ENCODE measurements at places on chromosomes 2 and 18.

DNA sequence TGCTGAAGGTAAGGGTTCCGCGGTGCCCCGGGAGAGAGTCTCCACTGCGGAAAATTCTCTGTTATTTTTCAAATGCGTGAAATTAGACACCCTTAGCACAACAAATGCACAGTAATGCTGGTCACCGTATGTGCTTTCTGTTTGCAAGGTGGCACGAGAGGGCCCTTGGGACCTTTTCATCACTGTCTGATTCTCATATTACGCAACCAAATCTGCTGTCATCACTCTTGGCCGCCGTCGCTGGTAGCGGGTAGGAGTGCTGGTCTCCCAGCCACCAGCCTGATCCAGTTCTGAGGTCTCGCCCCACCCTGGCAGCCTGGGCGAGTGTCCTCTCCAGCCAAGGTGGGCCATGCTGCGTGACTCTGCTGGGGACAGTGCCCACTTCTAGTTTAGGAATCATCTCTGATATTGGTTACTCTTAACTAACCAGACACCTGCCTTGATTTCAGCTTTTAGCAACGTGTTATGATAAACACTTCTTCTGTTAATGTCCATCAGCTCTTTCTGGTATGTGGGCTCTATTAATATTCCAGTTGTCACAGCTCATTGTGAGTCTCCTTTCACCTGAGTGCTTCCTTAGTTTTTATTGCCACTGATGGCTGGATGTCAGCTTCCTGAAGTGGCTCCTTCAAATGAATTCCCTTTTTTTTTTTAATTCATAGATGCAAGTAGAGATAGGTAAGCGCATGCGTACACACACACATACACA is 199.4 kb downstream of the GBX2 start:
- no peak for DNase-seq

- no peak for DNase-seq
These were observed 1425.7 kb downstream of the DSC3 start for GRCh38 chr18:29616867-29617266.

DNA sequence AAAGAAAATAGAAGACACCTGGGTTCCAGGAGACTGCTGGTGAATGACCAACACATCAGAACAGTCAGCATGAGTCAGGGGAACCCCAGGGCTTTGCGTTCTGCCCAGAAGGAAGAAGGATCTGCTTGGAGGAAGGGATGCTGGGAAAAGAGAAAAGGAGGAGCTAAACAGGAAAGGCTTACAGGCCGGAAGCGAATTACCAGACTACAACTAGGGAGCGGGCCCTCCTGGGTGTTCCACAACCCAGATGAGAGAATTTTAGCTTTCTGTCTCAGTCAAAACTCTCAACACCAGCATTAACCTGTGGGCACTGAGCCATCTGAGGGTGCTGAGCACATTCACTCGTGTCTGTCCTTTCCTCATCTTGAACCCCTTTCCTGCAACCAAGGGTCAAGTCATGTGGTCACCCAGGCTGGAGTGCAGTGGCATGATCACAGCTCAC is 19.2 kb downstream of the CDC42EP3 start:
- DNase-seq, result no peak

DNA sequence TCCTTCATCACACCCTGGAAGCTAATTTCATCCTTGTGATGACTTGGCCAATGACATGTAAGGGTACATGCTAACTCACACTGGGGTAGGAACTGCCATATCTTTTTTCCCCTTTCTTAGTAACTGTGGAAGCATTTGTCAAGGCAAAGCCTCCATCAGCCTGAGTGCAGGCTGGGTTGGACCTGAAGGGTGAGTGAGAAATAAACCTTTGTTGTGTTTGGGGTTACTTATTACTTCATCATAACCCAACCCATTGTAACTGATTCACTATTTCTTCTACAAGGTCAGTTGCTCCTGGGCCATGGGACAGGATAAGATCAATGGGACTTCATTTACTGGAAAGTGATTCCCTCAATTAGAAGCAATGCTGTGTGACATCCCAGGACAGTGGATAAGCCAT is 108.4 kb downstream of the COL6A3 start:
- DNase-seq, result no peak

GRCh38 chr2:43885132-43885632 is 46.4 kb downstream of the ABCG8 start:
- no peak for DNase-seq

DNA sequence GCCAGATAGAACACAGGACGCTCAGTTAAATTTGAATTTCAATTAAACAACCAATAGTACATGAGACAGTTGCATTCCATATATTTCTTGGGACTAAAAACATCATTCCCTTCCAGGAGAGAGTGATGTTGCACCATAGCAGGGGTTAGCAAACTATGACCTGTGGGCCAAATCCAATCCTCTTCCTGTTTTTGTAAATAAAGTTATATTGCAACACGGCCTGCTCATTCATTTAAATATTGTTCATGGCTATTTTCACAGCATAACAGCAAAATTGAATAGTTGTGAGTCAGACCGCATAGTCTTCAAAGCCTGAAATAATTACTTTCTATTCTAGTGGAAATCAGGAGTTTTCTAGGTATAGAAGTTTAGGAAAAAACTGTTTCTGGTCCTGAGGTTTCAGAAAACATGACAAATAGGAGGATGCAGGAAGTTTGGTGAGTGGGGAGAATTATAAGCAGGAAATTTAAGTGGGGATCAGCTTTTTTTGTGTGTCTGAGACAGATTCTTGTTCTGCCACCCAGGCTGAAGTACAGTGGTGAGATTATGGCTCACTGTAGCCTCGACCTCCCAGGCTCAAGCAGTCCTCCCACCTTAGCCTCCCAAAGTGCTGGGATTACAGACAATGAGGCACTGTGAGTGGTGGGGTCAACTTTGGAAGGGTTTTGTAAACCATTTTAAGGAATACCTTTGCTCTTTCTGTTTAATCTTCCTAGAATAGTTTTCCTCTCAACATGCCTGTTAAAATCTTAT is 131.5 kb downstream of the SOCS6 start:
- no peak for DNase-seq

DNA sequence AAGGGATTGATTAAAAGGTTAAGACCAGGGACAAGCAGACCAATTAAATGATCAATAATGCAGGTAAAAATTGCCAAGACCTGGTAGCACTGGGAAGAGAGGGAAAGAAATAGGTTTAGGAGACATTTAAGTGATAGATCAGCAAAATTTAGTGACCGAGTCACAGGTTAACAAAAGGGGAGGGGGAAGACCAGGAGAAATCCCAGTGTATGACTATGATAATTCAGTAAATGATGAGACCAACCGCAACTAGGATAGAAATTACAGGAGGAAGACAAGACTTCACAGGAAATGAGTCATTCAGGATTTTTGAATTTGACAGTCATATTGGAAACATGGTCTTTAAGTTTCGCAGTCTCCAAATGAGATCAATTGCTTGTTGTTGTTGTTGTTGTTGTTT is 62.9 kb downstream of the COBLL1 start:
- no peak for DNase-seq

GRCh38 chr2:24026233-24026632 is 16.3 kb downstream of the MFSD2B start:
- DNase-seq, result no peak

DNA sequence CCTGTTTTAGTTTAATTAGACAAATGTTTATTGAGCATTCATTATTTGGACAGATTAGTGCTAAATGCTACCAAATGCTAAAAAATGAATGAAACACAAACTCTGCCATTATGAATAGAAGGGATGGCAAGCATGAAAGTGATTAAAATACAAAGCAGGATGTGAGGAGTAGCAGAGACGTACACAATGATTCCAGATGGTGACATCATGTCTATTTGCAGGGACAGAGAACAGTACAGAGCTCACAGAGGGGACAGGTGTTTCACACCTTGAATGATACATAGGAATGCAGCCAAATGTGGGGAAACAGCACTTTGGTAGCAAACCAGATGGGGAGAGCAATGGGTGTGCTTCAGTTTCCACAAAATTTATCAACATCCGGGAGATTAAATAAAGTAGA is 76.3 kb downstream of the CD226 start:
- no peak for DNase-seq

- DNase-seq, result peak; percentile 9
These were observed 634 bp downstream of the PTPRM start for GRCh38 chr18:7567474-7568425.

DNA sequence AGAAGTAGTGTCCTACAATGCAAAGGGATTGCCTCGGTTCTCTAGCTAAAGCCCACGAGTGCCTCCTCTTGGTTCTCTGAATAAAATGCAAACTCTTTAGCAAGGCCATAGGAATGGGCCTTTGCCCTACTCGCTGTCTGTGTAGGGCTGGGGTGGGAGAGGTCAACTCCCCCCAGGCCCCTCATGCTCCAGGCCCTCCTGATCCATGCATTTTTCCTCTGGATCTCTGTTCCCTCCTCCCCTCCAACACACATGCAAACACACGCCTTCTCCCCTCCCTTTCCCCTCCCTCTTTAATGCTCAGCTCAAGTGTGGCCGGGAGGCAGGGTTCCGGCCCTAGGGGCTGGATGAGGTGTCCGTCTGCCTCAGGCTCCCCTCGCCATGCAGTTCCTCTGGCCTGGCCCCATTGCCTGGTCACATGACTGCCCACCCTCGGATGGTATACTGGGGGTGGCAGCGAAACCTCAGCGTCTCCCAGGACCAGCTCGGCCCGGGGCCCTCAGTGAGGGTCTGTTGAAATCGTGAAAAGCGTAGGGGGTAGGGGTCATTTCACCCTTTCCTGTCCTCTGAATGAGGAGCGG is 14.9 kb upstream of the KLF11 start:
- DNase-seq, result no peak

DNA sequence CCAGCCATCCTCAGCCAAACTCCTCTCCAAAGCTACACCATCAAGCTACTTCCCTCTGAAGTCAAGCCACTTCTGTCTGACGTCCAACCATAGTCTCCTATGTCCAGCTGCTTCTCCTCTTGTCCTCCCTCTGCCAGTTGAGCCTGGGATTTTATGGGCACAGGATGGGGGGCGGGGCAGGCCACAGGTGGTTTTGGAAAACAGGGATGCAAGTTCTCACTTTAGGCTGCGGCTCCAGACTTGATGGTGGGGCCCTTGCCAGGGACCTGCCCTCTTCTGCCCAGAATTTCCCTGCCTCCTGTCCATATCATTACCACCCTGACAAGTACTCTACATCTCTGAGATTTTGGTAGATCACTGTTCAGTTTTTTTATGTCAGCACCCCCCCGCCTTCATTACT is 41.6 kb downstream of the TEX51 start:
- DNase-seq, result no peak

GRCh38 chr2:25221579-25221978 is 53.2 kb upstream of the POMC start:
- no peak for DNase-seq

GRCh38 chr2:233287871-233288270 is 19.7 kb upstream of the SAG start:
- DNase-seq, result no peak

- DNase-seq, result no peak
These were observed 255.3 kb downstream of the VAPA start for GRCh38 chr18:10169064-10169562.

DNA sequence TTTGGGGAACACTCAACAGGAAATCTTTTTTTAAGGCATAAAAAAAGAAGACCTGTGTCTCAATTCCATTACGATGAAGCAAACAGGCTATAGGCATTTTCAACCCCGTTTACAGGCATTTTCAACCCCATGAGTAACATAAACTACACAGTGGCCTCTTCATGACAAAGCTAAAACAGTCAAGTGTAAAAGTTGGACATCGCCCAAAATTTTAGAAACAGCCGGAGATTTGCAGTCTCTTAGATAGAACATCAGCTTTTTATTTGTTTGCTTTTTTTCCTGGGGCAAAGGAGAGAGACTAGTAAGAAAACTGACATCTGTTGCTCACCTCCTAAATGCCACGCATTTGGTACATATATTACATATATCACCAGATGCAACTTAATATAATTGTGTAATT is 173.7 kb downstream of the CMPK2 start:
- no peak for DNase-seq

GRCh38 chr2:136134126-136134525 is 16.2 kb upstream of the CXCR4 start:
- peak; percentile 46 for DNase-seq

DNA sequence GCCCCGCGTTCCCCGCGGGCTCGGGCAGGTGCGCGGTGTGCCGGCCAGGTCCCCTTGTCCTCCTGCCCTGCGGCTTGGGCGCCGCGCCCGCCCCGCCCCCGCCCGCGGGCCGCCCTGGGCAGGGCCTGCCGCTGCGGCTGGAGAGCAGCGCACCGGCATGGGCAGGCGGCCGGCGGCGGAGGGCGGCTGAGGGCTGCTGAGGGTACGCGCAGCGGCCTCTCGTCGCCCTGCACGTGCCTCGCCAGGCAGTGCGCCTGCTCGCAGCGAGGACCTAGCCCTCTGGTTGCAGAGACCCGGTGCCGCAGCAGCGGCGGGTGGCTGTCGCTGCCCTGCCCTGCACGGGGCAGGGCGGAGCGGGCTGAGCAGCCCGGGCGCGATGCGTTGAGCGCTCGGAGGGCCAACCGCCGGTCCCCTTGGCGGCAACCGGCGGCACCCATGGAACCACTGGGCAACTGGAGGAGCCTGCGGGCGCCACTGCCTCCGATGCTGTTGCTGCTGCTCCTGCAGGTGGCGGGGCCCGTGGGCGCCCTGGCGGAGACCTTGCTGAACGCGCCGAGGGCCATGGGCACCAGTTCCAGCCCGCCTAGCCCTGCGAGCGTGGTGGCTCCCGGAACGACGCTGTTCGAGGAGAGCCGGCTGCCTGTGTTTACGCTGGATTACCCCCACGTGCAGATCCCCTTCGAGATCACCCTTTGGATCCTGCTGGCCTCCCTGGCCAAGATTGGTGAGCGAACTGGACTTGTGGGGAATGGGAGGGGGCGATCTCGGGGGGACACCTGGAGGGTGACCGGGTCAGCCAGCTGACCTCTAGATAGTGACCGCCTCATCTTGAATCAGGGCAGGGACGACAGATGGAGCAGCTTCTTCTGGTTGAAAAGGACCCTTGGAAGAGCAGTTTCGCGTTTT is at the start of gene SLC9A2:
SLC9A2 (plus strand) TSS at position 140 of the 906 bp plus-strand sequence; CDS start at position 436, 296 bp downstream.
- DNase-seq, result no peak

Measured in stimulated activated CD4-positive, alpha-beta T cell treated with anti-CD3 and anti-CD28 coated beads, Interleukin-2, amount 100 ng/mL, for 24 hours (primary cell).